ENCODE measurements at places on chromosomes 3 and 15.

GRCh38 chr15:40843885-40844695 is at the start of gene SPINT1:
Gene SPINT1, plus strand, starts transcription at chr15:40844048. Its CDS starts 507 bp downstream, at chr15:40844555.
- DNase-seq = peak; percentile 69

GRCh38 chr15:73866481-73866880 is 6.9 kb upstream of the TBC1D21 start:
- DNase-seq = no peak

DNA sequence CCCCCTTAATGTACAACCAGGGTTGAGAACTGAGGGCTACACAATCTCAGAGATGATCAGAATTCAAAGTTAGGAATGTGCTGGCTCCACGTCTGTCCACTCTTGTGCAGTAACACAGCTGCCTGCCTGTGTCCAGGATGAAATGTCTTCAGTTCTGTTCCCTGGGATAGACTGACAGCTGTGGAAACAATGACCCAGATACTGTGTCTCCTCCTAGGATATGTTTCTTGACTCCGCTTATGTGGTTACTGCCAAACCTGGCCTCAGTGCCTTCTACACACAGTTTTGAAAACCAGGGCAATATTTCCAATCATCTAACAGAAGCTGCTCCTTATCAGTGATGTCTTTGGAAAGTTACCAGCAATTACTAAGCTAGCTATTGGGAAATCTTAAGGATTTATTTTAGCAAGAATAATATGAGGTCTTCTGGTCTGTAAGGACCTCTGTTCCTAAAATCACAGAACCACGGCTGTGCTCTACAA is 67.6 kb downstream of the NOX5 start:
- no peak for DNase-seq

DNA sequence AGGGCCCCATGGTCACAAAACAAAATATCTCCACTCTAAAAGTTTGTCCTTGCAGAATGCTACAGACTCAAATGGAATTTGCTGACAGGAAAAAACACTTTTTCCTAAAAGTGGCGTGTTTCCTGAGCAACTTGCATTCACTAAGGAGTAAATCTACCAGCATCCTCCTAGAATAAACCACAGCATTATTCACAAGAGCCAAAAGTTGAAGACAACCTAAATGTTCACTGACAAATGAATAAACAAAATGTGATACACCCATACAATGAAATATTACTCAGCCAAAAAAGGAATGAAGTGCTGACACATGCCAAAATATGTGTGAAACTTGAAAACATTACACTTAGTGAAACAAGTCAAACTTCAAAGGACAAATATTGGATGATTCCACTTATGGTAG is 28.9 kb downstream of the ITGB5 start:
- no peak for DNase-seq

GRCh38 chr3:1232276-1232675 is 139.5 kb downstream of the CNTN6 start:
- DNase-seq = no peak

DNA sequence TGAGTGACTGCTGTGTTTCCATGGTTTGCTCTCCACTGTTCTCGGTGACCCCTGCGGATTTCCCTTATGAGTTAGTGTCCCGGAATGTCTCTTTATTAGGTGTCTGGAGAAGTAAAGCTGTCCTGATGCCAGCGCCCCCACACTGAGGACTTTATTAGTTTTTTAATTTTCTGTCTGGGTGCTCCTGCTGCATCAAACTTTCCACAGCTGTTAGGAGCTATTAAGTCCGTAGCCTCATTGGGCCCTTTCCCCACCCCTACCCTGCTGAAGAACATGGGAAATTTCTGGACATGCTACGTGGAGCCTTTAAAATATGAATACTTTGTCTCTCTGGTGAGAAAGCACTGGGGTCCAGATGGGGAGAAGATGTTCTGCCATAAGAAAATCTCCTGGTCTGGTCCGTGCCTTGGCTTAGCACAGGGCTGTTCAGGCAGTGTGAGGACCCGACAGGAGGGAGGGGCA is 161.7 kb upstream of the HES1 start:
- no peak for DNase-seq

DNA sequence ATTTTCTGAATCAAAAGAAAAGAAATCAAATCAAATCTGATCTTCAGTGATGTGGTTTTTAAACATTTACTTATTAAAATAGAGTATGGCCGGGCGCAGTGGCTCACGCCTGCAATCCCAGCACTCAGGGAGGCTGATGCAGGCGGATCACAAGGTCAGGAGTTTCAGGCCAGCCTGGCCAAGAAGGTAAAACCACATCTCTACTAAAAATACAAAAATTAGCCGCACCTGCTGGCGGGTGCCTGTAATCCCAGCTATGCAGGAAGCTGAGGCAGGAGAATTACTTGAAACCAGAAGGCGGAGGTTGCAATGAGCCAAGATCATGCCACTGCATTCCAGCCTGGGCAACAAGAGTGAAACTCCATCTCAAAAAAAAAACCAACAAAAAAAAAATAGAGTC is 169.1 kb downstream of the ULK4 start:
- no peak for DNase-seq

DNA sequence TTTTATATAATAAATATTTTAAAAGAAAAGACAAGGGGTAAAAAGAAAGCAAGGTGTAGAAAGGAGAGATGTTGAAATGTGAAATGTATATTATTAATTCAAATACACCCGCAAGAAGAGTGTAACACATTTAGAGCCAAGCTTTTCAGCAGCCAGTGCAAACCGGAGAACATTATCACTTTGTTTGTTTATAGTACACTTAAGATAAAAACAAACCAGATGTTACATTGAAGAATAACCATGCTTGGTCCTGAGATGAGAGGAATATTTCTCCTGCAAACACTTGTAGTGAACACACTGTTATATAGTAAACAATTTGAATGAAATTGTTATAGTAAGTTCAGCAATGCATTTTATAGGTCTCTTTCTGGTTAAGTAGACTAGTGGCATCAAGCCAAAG is 1441.5 kb downstream of the OTOL1 start:
- DNase-seq = no peak

DNA sequence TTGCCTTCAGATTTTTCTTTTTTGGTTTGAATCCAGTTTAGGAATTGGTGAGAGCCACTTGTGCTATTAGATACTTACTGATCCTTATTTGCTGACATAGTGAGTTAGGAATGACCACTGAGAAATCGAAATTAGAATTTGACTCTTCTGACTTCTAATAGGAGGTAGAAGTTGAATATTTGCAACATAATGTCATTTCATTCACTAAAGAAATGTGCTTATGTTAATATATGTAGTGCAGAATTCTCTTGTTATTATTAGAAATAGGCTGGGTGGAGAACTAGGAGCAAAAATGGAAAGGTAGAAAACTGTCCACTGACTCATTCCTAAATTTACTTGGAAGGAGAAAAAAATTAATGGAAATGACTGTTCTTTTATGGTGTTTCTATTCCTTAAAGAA is 538.2 kb upstream of the SGO1 start:
- DNase-seq = no peak

DNA sequence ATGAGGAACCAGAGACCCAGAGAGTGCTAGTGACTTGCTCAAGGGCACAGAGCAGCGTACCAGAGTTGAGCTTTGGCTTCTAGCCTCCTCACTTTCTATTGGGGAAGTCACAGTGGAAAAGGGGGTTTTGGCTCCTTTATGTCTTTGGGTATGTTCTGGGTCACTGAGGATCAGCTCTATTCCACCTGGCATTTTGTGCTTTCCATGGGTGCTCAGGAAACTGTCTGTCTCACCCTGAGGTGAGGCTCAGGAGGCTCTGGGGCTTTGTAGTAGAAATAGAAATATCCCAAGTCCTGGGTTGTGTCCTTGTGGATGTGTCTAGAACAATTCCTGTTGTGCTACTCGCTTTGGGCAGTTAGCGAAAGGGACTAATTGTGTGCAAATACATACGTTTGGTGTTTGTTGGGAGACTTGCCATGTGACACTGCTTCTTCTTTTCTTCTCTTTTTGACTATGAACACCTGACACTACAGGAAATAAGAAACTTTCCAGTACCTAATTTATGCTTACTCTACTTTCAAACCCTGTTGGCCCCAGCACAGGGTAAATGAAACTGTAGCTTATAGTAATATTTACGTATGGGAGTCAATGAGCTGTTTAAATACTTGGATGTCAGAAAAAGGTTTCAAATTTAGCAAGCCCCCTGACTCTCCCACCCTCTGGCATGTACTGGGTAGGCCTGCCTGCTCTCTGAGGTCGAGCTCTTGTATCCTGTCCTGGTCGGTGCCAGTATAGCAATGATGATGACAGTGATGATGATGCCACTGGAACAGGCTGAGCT is 35.6 kb downstream of the SMAD3 start:
- DNase-seq = no peak

DNA sequence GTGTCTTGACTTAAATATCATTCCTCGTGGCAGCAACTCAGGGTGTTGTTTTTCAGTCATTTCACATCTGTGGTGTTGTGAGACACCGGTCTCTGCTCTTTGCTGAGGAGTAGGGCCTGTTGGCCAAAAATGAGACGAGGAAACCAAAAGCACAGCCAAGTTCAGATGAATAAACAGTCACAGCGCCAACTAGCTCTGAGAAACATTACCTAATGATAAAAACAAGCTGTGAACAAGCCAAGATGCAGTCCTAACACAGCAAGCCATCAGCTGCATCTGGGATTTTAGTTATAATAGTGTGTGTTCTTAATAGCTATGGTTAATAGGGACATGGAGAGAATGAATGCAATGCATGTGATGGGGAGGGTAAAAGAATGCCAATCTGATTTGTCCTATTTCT is 843.4 kb upstream of the DPPA4 start:
- DNase-seq = no peak

DNA sequence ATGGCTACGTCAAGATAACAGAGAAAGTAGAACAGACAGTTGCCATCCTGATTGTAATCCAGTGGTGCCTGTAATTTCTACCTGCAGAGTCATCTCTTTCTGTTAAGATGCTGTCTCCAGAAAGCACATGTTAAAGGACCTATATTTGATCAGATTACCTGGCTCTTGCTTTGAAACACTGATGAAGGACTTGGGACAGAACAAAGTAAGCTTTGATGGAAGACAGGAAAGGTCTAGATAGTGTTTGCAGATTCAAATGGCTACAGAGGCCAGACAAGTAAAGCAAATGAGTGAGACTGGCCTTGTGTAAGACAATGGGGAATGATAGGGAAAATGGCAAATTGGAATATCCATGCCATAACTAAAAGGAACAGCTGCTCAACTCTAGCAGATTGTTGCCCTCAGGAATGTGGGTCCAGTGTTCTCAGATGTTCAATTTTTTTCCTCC is 1.8 kb upstream of the GSK3B start:
- no peak for DNase-seq

GRCh38 chr3:14784087-14784681 is 34.6 kb upstream of the FGD5 start:
- no peak for DNase-seq

- DNase-seq = no peak
Observed at GRCh38 chr15:89494941-89495637, 1.3 kb downstream of the RHCG start.

GRCh38 chr15:75112848-75113492 is 88.7 kb upstream of the C15orf39 start:
- DNase-seq = no peak

DNA sequence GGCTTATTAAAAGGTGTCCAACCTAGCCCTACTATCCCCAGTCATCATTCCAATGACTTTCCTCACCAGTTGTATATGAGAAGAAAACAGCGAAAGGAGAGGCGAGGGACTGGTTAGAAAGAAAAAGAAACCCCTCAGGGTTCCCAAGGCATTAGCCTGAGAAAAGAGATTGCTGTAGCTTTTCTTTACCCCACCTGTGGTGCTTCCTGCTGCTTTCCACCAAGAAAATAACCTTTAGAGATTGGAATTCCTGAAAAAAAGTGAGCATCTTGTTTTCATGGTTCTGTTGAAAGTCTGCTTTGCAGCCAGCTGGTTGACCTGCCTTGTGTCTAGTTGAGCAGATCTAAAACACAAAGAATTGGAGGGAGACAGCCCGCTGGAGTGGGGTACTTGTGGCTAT is 196.4 kb downstream of the CADPS start:
- DNase-seq = no peak

DNA sequence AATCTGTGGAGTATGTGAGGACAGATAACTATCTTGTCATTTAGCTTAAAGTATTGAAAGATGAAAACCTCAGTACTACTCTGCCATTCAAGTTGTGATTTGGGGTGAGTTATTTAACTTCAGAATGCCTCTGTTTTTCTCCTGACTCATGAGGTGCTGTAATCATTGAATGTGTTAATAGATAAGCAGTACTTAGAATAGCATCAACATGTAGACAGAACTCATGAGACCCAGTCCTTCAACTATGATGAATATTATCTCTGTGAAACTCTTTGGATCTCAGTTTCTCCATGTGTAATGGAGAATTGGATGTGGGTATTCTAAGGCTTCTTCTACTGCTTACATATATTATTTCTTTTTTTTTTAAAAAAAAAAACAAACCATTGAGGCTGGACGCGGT is 431.4 kb downstream of the GRM7 start:
- DNase-seq = no peak

- no peak for DNase-seq
Observed at GRCh38 chr15:82048811-82049210, 3.0 kb upstream of the MEX3B start.

GRCh38 chr15:96042734-96043224 is 287.7 kb upstream of the NR2F2 start:
- no peak for DNase-seq

DNA sequence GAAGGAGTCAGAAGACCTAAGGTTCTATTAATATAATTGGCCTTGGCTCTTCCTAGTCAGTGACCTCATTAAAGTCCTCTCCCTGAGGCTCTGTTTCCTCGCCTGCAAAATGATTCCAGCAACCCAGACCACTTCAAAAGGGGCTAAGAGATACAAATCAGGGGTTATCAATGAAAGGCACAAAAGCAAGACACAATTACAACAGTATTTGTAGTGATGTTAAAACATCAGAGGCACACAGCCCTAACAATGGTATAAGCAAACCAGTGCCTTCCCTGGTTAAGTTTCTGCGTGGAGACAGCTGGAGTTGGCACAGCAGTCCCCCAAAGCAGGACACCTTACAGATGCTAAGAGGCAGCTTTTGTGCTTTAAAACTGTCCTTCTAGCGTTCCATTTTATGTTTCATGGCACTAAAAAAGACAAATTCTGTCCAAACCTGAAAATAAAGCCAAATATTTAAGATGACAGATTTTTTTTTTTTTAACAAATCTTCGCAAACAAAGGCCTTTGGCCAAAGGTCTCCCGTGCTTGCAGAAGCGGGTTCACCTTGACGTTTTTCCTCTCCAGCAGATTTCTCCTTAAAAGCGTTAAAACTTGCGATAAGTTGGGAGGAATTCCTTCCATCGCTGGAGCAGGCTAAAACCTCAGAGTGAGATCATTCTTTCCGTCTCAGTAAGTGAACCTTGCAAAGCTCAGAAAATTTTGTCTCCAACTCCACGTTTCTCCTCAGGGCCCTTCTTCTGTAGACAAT is 999 bp downstream of the ZNF280D start:
- DNase-seq = no peak
